ENCODE measurements at places on chromosomes 13 and 19.

GRCh38 chr19:48961051-48961649 lies 4.0 kb upstream of the FTL start:
- DNase-seq: no peak

- DNase-seq: no peak
Observed at GRCh38 chr19:39512988-39513387, 2.0 kb upstream of the SELENOV start.

DNA sequence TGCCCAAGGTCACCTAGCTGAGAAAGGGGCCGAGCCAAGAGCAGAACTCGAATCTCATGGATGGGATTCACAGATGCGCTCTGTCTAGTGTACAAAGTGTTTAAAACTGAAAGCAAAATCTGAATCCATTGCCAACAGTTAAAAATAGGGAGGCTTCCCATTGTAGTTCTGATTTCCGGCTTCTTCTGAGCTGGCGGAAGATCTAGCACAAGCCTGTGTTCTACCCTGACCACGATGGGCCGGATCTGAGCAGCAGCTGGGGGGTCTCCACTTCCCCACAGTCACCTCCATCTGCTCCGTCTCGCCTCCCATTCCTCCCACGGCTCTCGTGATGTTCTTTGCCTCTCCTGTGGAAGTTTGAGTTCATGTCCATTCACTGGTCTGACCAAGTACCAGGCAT lies 2.4 kb downstream of the CACNG8 start:
- no peak for DNase-seq

DNA sequence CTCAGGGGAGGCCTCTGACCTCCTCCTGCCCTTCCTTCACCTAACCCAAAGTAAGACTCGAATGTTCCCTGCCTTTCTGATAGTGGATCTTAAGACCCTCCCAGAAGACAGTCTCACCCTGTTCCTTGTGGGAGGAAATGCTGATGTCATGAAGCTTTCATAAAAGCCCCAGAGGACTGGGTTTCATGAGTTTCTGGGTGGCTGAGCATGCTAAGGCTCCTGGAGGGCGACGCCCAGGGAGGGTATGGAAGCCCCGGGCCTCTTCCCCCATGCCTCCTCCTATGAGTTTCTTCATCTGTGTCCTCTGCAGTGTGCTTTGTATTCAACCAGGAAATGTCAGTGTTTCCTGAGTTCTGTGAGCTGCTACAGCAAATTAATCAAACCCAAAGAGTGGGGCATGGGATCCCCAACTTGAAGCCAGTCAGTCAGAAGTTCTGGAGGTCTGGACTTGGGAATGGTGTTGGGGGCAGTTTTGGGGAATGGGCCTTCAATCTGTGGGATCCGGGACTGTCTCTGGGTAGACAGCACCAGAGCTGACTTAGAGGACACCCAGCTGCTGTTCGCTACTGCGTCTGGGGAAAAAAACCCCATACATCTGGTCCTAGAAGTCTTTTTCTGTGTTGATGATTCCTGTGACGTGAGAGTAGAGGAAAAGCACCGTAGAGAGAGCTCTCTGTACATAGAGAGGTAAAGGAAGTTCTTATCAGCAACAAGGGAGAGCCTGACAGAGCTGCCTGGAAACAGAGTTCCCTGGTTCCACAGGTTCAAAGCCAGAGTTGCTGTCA lies 2.0 kb upstream of the LILRB2 start:
- DNase-seq: no peak

GRCh38 chr19:1102407-1103131 lies 1.2 kb upstream of the GPX4 start:
- no peak for DNase-seq

DNA sequence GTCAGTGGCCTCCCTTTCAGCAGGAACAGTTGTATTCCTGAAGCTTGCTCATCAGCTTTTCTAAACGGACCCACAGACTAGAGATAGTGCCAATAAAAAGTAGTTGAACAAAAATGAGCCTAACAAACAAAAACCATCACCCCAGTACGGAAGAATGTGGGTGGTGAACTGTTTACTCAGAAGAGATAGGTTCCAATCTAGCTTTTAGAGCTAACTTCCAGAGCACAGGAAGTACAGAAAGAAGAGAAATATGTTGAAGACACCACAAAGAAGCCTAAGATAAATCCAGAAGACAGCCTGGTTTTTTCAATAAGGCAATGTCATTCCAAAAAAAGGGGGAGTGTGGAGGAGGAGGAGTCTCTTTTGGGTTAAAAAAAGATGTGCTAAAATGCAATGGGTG lies 2.8 kb upstream of the LMO7 start:
- DNase-seq: no peak

- no peak for DNase-seq
Observed at GRCh38 chr13:92806215-92806614, 420.4 kb upstream of the GPC6 start.

GRCh38 chr19:16041299-16041990 lies 34.9 kb upstream of the TPM4 start:
- DNase-seq: peak; percentile 66

DNA sequence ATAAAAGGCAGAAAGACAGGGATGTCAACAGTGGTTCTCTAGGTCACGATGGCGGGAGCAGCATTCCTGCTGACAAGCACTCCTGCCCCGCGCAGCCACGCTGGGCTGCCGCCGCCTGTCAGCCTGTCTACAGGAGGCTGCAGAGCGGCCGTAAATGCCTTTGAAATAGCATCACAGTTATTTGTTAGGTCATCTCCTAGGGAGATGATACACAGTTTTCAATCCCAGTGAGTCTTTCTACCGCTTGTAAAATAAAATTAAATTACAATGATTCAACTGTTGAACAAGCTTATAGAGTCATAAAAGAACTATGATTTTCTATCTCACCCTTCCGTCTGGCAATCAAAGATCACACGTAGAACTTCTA lies 7.3 kb upstream of the SLC7A9 start:
- no peak for DNase-seq

GRCh38 chr19:52935434-52935833 lies 12.2 kb upstream of the ZNF888 start:
- DNase-seq: no peak

DNA sequence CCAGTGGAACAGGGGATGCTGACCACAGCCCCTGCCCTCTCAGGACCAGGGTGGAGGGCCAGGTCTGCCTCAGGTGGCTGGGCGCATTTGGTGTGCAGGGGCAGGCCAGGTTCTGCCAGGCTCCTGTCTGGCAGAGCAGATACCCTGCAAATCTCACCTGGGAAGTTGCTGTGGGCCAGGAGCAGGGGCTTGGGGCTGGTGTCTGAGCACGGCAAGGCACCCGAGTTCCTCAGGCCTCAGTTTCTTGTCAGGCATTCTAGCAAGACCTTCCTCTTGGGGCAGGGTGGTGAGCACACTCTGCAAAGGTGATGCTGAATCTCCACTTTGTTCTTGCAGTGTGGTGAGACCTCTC lies 1.1 kb downstream of the CRTC1 start:
- DNase-seq: no peak

- DNase-seq: no peak
Observed at GRCh38 chr19:41323430-41324125, 13.6 kb downstream of the CCDC97 start.

DNA sequence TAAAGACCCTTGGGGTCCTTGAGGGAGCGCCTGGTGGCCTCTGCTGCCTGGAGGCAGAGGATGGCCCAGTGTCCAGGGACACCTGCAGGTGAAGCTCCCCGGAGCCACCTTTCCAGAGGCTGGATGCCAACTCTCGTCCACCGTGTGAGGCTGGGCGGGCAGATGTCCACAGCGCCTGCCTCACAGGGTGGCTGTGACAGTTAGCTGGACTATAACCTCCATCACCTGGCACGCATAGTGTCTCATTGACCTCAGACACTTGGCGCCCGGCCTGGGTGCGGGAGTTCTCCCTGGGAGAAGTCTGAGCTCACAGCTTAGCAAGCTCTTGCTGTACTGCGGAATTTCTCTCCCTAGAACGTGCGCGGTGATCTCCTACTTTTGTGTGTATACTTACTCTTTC lies 9.8 kb downstream of the BICRA start:
- peak; percentile 5 for DNase-seq

DNA sequence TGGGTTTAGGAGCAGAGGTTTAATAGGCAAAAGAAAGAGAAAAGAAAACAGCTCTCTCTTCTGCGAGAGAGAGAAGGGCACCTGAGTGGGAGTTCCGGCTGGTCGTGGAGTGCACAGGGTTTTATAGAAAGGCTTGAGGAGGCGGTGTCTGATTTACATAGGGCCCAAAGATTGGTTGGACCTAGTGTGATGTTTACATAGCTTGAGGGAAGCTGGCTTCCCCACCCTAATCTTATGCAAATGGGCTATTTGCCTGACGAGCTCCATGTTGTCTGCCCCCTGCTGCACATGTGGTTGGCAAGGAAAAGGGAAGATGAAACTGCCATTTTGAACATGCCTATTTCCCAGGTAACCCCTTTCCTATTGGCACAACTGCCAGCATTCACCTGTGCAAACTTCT lies 21.5 kb upstream of the MEDAG start:
- DNase-seq: no peak

DNA sequence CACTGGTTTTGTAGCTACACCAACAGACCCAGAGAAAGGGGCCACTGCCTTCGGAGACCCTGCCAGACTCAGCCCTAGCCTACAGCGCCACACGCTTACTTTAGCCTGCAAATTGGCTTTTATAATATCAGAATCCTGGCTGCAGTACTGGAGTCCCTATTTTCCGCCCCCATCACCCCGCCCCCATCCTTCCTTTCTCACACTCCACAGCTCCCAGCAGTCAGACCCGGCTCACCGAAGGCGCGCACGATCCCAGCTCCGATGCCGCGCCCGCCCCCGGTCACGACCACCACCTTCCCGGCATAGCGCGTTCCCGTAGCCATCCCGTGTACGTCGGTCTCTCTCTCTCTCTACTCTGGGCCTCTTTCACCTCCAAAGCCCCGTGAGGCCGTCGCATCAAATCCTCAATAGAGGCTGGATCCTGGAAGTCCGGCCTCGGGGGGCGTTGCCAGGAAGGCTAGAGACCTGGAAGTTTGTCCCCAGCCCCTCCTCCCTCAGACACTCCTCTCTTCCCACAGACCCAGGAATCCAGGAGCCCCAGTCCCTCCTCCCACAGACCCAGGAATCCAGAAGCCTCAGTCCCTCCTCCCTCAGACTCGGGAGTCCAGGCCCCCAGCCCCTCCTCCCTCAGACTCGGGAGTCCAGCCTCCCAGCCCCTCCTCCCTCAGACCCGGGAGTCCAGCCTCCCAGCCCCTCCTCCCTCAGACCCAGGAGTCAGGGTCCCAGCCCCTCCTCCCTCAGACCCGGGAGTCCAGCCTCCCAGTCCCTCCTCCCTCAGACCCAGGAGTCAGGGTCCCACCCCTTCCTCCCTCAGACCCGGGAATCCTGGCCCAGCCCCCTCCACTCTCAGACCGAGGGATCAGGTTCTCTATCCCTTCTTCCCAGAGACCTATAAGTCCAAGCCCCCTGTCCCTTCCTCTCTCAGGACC lies at the start of gene HSD17B14:
TSS of gene HSD17B14 (minus strand) at position 403 of the 929 bp plus-strand sequence. CDS start at position 323, 80 bp downstream.
- no peak for DNase-seq

DNA sequence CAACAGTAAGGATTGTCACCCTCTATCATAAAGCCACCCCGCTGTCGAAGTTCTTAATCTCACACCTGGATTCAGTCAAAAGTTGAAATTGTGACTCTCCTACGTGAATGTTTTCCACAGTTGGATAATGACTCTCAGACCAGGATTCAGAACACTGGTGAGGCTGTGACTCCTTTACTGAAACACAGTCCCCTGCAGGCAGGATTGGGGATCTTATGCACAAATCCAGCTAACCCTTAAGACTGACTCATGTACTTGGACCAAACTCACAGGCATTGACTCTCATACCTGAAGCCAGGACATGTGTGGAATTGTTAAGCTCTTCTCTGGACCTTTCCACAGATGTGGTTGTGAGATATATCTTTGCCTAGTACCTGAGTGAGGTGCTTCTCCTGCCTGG lies 46.8 kb downstream of the ZNF85 start:
- DNase-seq: no peak

DNA sequence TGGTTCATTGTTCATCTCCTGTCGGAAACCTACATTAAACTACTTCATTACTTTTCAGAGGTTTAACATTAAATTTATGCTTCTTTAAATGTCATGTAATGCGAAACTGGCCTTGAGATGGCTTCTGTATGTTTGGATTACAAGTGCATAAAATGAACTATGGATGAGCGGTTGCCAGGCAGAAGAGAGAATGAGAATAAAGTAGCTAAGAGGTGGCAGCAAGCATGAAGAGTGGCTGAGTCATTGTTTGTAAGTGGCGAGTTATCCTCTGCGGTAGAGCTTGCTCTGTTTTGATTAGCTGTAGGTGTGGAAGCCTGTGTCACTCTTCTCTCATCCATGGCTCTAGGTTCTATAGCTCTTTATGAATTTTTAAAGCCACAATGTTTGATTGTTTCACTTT lies 1139.6 kb upstream of the PCDH9 start:
- no peak for DNase-seq

DNA sequence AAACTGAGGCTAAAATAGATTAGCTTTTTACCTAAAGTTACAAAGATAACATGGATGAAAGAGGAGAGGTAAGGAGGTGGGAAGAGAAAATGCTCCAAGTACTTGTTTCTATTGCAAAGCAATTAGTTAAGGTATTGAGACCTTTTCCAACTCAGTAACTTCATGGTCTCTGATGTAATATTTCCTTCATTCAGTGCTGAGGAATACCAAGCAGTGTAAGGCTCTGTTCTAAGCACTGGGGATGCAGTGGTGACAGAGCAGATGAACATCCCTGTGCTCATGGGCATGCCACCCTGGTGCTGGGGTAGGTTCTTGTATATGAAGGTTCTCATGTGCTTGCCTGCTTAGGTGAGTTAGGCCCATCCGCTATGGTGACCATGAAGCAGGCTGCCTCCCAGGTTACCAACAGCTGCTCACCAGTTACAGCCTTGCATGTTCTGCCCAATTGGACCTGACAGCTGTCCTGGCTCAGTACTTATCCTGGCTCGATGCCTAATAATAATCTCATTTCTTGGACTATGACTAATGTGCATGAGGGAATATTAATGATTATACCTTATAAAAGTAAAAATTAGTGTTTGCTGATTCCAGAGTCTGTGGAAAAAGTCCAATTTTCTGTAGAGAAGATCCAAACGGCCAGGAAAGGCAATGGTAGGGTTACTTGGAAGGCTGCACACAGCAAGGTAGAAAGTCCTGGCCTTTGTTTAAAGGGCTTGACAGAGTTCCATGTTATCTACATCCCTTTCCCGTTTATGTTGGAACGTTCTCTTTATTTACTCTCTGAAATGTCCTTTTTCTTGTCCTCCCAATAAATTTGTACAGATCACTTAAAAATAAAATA lies 48.3 kb downstream of the LATS2 start:
- no peak for DNase-seq

DNA sequence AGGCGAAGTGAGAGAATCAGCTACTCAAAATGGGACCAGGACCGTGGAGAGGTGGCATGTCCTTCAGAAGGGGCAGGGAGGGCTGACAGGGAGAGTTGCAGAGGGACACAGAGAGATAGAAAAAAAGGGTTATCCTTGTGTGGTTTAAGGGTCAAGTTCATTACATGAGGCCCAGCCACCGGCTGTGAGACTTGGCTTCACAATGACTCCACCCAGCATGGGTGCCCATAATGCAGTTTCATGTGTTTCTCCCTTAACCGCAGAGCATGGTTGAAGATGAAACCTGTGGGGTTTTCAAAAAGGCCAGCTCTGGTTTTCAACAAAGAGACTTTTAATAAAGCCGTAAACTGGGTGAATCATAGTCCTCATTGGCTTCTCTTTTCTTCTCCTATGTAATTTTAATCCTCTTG lies 164.6 kb downstream of the KLF5 start:
- DNase-seq: no peak

- no peak for DNase-seq
Observed at GRCh38 chr13:98315466-98315865, 138.4 kb upstream of the RNF113B start.
